ENCODE measurements at places on chromosomes 6 and 20.

DNA sequence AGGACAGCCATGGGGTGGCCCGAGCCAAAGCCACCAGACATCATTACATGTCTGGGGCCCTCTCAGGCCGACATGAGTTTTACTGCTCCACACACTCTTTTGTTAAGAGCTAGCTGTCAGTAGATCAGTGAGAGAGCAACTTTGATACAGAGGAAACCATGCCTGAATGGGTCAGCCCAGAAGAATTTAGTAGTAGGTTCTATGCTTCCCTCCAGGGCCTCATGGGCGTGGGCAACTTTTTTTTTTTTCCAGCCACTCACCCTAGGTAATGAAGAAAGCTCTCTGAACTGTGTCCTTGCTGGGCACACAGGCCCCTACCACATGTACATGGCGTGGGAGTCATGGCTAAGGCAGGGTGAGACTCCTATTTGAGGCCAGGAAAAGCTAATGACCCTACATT lies 38.8 kb downstream of the HLA-F start:
- no peak for DNase-seq

- DNase-seq, result no peak
These were observed 328.8 kb upstream of the MANEA start for GRCh38 chr6:95248499-95248898.

DNA sequence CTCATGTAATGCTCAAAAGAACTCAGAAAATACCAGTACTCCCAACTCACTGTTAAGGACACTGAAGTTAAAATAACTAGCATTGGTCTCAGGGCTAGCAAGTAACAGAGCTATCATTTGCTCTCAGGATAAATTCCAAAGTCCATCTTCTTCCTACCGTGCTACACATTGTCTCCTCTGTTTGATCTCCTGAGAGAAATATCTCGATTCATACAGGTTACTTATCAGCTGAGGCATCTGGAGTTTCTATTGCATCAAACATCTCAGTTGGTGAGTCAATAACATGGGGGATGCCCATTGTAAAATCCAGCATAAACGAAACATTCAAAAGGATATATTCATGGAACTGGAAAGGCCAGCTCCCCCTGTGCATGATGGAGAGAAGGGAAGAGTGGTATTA lies 147.4 kb downstream of the BACH2 start:
- no peak for DNase-seq

- peak; percentile 43 for DNase-seq
These were observed 73.4 kb downstream of the PRDM1 start for GRCh38 chr6:106159531-106159940.

DNA sequence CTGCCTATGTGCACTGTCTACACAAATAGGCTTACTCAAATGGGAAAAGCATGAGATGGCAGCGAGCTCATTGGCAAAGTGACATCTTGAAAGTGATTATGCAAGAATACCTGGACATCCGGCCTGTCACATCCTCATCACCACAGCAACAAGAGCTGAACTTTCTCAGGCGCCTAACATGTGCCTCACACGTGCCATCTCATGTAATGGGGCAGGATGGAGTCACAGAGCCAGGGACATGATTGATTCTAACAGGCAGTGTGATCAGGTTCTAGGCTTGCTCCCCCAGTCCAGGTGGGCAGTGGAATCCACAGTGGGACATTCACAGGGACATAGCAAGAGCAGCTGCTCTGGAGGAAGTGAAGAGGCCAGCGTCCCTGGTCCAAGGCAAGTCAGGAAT lies 192.3 kb upstream of the SSTR4 start:
- DNase-seq, result no peak

DNA sequence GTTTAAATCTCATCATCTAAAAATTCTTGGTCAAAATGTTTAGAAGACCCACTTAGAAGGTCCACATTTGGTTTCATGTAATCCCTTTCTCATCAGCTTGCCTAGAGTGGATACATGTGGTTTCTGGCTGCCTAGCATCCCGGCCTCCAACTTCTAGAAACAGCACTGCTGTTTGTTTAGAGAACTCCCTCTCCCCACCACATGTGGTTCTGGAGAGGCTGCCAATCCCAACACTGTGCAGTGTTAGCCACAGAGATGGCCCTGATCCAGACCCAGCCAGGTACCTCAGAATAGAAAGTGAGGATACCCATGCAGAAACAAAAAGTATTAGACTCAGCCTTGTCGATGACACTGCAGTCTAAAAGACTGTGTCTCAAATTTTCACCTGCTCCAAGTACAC lies 241.8 kb downstream of the BCKDHB start:
- no peak for DNase-seq

GRCh38 chr20:58141496-58141895 lies 87.0 kb downstream of the ANKRD60 start:
- DNase-seq, result no peak

DNA sequence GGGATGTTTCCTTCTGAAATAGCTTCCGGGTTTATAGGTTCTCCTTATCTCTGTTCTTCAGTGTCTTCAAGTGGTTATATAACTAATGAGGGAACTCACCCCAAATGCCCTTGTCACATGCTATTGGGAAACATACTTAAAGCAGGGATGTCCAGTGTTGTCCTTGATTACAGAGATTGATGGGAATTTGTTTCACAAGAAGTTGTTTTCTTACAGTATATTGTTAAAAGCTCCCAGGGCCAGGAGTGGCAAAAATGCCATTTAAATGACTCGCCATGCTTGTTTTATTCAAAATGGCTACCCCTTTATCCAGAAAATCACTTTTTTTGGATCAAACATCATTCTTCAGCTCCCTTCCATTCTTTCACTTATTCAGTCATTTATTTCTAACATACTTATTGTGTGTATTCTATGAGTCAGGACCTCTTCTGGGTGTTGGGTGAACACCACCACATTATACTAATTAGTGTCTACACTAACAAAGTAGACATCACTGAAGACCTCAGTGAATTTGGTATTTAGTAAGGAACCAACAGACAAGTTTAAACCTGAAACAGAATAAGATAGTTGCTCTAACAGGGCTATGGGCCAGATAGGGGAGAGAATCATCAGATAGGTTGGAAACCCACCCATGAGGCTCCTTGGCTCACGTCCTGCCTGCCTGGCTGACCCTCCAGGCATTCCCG lies 791.1 kb downstream of the MAFB start:
- DNase-seq, result no peak

GRCh38 chr6:15770347-15771143 lies 107.7 kb upstream of the DTNBP1 start:
- no peak for DNase-seq

DNA sequence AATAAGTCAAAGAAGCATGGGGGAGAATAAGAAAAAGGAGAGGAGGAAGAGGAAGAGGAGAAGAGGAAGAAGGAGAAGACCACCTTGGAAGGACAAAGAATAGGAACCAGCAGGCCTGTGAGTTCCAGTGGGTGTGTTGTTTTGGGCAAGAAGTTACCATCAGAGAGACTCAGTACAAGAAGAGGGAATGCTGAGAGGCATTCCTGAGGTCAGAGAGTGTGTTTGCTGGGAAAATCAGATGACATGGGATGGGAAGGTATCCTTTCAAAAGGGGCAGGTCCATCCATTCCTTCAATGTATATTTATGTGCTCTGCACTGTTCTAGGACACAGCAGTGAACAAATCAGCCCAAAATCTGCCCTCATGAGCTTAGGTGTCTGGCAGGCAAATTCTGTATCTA lies 40.5 kb upstream of the PRIM2 start:
- no peak for DNase-seq

Measured in H54 (cell line).